ENCODE measurements at places on chromosomes 7 and 10.

GRCh38 chr7:99008921-99009530 is 130.7 kb downstream of the TRRAP start:
- DNase-seq: no peak

GRCh38 chr7:124035706-124036105 is 2.8 kb upstream of the TMEM229A start:
- no peak for DNase-seq

GRCh38 chr10:79353000-79353406 is 5.7 kb downstream of the PPIF start:
- no peak for DNase-seq

GRCh38 chr10:133329491-133330202 is 7.0 kb downstream of the CALY start:
- peak; percentile 94 for DNase-seq

GRCh38 chr7:63073286-63073685 is 925.4 kb upstream of the ZNF722 start:
- no peak for DNase-seq

DNA sequence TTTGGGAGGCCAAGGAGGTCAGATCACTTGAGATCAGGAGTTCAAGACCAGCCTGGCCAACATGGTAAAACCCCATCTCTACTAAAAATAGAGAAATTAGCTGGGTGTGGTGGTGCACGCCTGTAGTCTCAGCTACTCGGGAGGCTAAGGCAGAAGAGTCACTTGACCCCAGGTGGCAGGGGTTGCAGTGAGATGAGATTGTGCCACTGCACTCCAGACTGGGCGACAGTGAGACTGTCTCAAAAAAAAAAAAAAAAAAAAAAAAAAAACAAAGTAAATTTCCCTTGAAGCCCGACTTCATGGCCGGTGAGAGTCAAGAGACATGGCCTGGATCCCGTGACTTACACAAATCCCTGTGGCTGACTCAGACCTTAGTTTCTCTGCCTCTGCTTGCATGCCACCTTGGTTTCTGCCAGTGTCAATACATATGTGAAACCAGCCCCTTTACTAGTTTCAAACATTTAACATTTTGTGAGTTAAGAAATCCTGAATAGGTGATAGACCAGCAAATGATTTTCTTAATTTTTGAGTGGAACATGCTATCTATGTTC is 62.8 kb downstream of the ZEB1 start:
- no peak for DNase-seq

GRCh38 chr10:68574051-68574450 is 13.9 kb downstream of the TET1 start:
- no peak for DNase-seq

GRCh38 chr7:47453093-47454061 is 128.5 kb downstream of the TNS3 start:
- DNase-seq: no peak

GRCh38 chr7:92674379-92674778 is 84.2 kb upstream of the FAM133B start:
- DNase-seq: no peak

- no peak for DNase-seq
Measured at GRCh38 chr7:98110249-98111022, 3.8 kb downstream of the LMTK2 start.

DNA sequence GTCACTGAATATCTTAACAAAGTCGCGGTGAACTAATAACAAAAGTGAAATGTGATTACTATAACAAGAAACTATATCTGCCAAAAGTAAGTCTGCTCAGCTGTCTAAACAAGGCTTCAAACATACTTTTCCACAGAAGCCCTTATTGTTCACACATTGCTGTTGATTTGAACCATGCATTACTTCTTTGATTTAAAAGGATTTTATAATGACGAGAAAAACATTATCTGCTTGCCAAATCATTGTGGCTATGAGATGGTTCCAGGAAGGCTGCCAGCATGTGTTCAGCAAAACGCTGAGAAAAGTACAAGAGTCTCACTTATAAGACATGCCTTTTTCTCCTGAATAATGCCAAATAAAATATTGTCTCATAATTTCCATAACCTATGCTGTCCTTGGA is 24.4 kb downstream of the RNF133 start:
- DNase-seq: no peak

DNA sequence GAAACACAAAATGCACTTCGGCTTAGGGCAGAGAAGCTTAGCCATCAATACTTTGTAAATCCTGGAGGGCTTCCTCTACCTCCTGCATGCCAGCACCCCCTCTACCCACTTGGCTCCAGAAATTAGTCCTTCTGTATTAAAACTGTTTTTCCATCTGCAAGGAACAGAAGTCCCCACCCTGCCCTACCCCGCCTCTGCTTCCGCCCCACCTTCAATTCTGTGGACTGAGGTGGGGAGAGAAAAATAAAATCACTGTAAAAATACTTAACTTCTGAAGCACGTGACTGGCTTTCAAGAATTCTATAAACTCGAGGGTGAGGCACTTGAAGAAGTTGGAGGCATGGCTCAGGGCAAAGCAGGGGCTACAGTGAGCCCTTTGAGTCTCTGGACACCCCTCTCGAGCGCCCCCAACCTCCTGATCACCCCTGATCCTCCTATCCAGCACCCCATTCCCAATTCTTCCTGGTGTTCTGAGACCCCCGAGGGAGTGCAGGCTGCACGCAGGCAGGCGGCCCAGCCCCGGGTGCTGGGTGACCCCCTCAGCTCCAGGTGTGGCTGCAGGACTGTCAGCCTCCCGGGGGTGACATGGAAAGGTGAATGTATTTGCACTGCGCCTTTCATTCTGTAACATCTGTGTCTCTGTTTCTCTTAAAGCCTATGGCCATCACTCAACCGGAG is 7.3 kb upstream of the KIAA1217 start:
- DNase-seq: no peak

DNA sequence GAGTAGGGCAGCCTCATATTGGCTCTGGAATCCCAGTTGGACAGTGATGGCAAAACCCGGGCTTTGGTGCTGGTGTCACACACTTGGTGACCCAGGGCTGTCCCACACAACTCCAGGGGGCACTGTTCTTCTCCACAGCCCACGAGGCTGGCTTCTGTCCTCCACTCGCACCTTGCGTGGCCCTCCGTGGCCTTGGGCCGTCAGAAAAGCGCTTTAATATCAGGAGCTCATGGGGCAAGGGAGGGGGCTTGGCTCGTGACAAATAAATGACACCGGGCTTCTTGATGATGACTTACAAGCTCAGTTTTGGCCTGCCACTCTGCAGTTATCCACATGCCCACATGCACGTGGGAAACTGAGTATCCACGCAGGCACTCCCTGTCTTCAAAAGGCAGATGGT is 8.1 kb downstream of the DOCK1 start:
- no peak for DNase-seq

GRCh38 chr10:75472685-75473084 is 41.3 kb downstream of the LRMDA start:
- no peak for DNase-seq

GRCh38 chr7:134446446-134446845 is 12.5 kb downstream of the AKR1B1 start:
- DNase-seq: no peak

- DNase-seq: peak; percentile 24
Measured at GRCh38 chr10:16603308-16603707, 81.6 kb upstream of the C1QL3 start.

DNA sequence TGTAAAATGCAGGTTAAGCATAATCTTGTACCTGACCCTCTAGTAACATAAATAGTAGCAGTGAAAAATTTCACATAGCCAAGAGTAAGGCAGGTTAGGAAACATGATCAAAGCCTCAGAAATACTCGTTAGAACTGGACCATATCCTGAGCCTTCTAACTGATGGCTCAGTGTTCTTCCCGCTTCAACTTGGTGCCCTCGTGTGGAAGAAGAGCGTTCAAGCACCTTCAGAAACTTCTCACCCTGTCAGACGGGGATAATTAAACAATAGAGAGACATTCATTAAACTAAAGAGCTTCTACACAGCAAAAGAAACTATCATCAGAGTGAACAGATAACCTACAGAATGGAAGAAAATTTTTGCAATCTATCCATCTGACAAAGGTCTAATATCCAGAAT is 124.5 kb downstream of the MYOF start:
- DNase-seq: peak; percentile 17

DNA sequence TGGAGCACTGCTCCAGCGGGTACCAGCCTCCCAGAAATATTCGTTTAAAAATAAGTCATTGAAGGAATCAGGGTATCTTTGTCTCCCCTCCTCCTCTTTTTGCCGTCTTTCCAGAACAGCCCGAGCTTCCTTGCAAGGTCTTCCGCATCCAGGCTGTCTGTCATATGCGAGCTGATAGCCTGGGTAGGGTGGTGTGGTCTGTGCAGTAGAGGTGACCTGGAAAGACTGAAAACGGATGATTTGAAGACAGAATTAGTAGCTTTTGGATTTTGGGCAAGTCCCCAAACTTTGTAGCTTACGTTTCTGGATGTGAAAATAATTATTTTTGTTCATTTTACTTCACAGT is 480 bp downstream of the VPS50 start:
- no peak for DNase-seq

DNA sequence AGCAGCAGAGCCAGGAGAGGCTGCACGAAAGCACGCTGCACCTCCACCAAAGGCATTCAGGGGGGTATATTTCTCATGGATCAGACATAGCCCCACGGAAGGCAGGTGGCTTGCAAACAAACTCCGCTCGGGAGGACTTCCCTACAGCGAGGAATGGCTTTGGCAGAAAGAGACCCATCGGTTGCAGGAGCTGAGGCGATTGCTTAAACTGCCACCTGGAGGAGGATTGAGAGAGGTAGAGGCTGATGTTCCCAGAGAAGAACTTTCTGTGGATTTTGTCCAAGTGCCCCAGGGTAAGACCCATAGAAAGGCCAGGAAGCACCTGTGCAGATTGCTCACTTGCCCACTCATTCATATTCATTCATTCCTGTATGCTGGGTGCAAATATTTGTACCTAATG is 89.1 kb downstream of the NEUROD6 start:
- DNase-seq: no peak

- DNase-seq: no peak
Measured at GRCh38 chr7:1952781-1953180, 280.0 kb downstream of the MAD1L1 start.

DNA sequence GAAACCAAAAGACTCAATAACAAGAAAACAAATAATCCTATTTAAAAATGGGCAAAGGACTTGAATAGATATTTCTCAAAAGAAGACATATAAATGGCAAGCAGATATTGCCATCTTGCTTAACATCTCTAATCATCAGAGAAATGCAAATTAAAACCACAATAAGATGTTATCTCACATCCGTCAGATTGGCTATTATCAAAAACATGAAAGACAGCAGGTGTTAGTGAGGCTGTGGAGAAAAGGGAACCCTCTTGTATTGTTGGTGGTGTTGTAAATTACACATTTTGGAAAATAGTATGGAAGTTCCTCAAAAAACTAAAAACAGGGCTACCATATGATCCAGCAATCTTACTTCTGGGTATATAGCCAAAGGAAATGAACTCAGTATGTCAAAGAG is 25.7 kb downstream of the OPALIN start:
- no peak for DNase-seq

GRCh38 chr10:119893074-119893473 is 544 bp downstream of the SEC23IP start:
- no peak for DNase-seq

GRCh38 chr10:80144067-80144695 is 11.7 kb downstream of the PLAC9 start:
- DNase-seq: no peak

GRCh38 chr10:25766687-25767221 is 167.3 kb upstream of the MYO3A start:
- DNase-seq: no peak

GRCh38 chr10:34716958-34717357 is 98.1 kb downstream of the PARD3 start:
- no peak for DNase-seq

- DNase-seq: no peak
Measured at GRCh38 chr7:3069771-3070449, 26.2 kb upstream of the CARD11 start.

DNA sequence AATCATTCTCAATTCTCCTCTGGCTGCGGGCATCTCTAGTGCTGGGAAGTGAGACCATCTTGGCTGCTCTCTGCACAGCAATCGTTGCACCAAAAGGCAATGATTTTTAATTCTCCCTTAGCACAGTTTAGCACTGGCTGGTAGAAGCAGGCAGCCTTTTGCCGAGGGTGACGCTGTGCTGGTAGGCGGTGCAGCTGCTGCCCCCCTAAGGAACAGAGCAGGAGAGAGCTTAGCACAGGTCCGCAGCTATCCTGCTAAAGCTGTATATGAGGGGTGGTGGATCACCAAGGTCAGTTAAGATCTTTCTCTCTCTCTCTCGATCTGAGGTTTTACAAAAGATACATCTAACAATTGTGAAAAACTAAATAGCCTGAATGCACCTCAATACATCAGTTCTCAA is 390.1 kb downstream of the GATA3 start:
- DNase-seq: no peak

GRCh38 chr7:99975782-99976521 is at the start of gene AZGP1:
AZGP1 (minus strand) TSS chr7:99976031; CDS start chr7:99976020, 11 bp downstream.
- DNase-seq: no peak

DNA sequence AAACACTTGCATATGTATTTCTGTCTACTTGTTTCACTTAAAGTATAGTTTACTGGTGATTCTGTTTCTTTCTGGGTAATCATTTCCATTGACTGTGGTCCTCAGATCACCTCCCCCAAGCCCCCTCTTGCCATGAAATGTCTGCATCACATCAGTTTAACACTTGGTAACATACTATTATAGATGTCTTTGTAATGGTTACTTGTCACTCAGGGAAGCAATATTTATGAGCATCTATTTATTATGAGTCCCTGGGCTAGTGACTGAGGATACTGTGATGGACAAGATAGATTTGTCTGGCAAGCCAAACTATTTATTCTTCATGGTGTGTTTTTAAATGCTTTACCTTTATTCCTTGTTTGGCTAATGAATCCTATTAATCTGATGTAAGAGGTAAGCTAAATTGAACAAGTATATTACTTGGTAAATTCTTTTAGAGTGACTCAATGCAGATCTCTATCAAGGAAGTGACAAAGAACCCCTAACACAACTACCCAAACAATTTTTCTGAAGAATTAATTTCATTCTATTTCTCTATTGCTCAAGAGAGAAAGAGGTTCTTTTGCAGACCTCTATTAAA is 270.9 kb downstream of the RELN start:
- DNase-seq: no peak

GRCh38 chr7:23759671-23760391 is 49.8 kb downstream of the STK31 start:
- DNase-seq: no peak

DNA sequence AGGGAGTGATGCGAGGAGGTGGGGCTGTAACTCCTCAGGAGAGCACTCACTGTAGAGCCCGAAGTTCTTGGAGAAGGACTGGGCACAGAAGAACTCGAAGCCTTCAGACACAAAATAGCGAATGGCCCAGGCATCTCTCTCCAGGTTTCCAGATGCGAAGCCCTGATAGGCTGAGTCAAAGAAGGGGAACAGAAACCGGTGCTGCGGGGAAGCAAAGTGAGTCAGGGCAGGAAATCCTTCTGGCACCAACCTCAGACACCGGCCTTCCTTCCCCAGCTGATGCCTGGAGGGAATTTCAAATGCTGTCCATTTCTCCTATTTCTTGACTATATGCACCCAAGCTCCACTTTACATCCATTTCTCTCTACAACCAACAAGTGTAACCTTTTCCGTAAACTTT is 26.8 kb downstream of the GOT1 start:
- no peak for DNase-seq

All from NCI-H1436 (cell line).